ENCODE measurements at places on chromosomes 4 and X.

DNA sequence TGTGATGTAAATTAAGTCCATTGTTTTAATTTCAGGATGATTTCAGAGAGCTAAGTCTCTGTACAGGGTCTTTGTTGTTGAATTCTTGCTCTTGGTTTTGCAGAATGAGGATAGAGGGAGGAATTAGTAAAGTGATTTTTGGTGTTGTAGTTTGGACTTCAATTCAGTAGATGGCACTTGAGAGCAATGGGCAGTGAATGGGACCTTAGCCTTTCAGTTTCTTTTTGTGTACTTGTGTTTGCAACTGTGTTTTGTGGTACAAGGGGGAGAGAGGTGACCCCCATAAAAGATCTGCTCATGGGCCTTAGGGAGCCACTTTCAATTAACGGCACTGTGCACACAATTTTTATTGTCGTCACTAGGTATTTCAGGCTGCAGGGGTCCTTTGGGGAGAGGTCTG, 340.0 kb downstream of the DCAF12L2 start:
- DNase-seq, result no peak

DNA sequence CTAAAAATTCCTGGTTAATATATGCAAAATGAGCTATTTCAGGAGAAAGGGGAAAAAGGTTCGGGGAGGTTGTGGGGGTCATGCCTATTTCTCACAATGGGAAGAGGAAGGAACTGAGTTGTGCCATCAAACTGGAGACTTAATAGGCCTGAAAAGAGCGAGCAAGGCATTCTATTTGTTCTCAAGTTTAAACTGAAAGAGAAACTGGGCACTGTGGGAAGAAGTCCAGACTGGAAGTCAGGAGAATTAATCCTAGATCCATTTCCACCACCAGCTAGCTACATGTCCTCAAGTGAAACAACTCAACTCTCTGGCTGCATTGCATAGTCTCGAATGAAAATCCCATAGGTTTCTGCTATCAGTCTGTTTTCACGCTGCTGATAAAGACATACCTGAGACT, 50.6 kb downstream of the PPARGC1A start:
- no peak for DNase-seq

DNA sequence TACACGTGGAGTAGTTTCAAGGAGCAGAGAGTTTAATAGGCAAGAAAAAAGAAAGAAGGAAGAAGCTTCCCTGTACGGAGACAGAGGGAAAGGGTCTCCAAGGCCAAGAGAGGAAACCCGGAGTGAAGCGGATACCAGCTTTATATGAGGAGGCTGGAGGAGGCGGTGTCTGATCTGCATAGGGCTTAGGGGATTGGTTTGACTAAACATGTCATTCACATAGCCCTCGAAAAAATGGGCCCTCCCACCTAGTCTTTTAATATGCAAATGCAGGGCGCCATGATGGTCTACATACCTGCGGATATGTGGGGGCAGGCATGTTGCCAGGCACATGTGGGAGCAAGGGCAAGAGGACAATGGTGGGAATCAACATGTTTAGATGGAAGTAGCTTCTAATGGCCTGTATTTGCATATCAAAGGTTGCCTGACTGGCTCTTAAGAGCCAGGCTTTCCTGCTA, 103.1 kb upstream of the UGT8 start:
- no peak for DNase-seq

- DNase-seq, result peak; percentile 60
These were observed 16.3 kb downstream of the TAF9B start for GRCh38 chrX:78123190-78123589.

DNA sequence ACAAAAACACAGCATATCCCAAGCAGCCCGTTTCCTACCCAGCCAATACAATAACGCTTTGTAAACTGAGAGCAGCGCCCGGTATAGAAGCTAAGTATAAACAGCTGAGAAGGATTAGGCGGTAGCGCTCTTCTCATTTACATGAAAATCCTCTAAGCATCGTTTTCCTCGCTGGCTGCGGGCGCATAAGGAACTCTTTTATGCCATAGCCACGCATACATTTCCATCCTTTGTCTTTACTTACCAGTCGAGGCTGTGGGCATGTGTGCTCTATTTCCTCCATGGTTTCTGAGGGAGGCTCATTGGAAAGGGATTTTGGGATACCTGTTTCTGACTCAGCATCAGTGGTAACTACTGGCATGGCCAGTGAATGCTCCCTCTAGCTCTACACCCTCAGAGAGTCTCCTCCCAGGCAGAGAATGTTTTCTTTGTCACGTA, 383 bp downstream of the PCYT1B start:
- DNase-seq, result no peak

GRCh38 chrX:132769609-132770008, 188.8 kb downstream of the HS6ST2 start:
- no peak for DNase-seq

- no peak for DNase-seq
These were observed 40.0 kb downstream of the ARSD start for GRCh38 chrX:2889045-2889605.

DNA sequence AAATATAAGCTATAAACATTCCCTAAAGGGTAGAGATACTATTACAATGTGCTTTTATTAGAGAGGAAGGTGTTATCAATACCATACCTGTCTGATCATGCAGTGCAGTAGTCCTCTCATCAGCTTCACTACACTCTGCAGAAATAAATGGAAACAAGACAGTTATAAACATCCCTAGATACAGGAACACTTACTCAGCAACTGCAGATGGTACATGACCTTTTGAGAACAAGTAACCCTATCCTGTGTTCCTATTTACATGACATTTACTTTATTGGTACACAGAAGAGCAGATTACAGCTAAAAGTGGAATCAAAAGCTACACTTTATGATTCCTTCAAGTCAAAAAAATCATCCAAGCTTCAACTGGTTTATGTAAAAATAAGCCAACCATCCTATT, 9.0 kb downstream of the PHKA1 start:
- DNase-seq, result no peak

- DNase-seq, result no peak
These were observed 63.5 kb downstream of the DCLK2 start for GRCh38 chr4:150141756-150142155.

DNA sequence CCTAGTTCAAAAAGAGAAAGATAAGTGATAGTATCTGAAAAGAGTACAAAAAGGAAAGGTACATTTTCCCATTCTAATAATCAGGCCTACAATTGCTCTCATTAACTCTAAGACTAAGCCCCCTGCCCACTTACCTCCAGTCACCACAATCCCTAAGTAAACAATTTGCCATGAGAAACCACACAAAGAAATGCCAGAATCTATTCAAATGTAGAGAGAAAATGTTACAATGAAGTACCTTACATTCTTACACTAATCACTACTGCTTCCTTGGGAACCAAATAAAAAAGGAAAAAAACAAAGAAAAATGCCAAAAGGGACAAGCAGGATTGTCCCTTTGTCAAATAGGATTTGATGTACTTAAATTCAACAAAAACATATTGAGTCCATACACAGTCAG, 188.2 kb upstream of the NRK start:
- DNase-seq, result no peak

GRCh38 chr4:152258804-152259708, 276.8 kb downstream of the FBXW7 start:
- DNase-seq, result no peak

GRCh38 chr4:168713253-168713652, 216.4 kb downstream of the PALLD start:
- DNase-seq, result no peak

GRCh38 chr4:145936997-145937901, 1.4 kb downstream of the ZNF827 start:
- DNase-seq, result peak; percentile 52

DNA sequence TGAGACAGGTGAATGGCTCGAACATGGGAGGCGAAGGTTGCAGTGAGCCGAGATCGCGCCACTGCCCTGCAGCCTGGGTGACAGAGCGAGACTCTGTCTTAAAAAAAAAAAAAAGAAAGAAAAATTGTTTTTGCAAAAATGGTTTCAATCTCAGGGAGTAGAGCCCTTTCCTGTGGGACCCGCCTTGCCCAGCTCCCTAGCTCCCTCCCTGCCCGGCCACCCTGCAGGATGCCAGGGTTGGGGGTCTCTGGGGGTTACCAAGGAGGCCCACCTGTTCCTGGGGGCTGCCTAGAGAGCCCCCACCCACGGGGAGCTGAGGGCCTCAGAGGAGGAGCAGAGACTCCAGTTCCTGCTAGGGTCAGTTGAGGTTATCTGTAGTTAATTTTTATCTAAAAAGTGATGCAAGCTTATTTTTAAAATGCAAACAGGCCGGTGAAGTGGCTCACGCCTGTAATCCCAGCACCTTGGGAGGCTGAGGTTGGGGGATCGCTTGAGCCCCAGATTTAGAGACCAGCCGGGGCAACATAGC, 18.7 kb upstream of the PLCXD1 start:
- no peak for DNase-seq

DNA sequence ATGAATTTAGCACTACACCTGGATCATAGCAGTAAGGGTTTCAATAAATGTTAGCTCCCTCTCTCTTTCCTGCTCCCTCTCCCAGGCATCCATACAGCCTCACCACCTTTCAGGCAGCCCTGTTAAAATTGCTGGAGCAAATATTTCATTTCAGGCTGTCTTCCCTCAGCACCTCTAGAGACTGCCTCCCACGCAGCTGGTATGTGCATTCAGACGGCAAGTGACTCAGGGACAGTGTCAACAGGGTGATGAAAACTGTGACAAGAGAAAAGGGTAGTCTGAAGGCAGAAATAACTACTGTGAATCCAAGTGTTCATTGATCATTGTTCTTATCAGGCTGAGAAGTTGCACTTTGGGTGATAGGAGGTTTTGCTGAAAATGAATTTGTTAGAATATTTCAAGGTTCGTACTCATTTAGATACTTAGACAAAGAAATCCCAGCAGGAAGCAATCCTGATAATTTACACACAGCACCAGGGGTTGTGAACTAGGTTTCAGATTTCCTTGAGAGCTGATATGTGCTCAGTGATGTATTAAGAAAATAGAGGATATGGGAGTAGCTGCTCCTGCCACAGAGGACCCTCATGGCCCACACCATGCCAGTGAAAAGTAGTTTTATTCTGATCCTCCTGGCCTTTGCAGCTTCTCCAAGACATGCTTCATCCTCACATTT, 424.2 kb downstream of the FGF13 start:
- DNase-seq, result no peak

GRCh38 chr4:57190601-57191481, 80.7 kb upstream of the IGFBP7 start:
- no peak for DNase-seq

DNA sequence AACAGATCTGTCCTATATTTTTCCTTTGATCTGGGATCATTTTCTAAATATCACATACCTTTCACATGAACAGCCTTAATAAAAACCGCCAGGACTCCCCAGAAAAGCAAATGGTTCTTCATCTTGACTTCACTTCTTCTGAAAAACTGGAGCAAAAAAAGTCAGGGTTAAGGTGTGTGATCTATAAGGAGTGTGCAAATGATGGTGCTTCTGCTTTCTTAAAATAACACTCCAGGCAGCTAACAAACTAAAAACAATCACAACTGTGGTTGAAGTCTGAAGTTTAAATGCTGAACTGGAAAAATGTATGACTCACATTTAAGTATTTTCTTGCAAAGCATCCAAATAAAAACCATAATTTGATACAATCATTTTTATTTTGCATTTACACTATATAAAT, at the start of gene JCHAIN:
TSS of gene JCHAIN (minus strand) at position 140 of the 400 bp plus-strand sequence. CDS start at position 122, 18 bp downstream.
- DNase-seq, result no peak

DNA sequence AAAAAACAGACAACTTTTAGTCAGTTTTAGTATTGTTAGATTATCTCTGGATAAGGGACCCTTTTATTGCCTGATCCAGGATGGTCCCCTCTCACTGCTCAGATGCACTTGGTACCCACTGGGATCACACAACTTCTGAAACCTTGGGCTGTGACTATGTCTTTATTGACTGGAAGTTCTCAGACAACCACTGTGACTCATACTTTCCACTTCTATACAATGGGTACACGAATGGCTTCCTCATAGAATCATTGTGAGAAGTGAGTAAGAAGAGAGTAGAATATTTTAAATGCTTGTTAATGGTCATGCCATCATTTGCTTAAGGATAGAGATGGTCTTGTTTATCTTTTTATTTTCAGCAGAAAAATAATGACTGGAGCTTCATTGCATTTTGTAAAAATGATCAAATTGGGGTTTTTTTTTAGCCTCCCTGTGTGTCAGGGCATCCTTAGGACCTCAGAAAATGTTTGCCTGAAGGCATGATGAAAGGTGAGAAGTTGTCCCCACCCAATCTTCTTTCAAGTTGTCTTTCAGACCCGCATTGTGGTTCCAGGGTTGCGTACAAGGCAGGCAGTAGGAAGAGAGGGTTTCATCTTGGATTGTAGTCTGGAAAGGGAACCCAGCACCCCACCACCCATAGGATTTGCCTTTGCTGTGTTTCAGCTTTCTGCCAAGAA, 115.1 kb downstream of the CPEB2 start:
- no peak for DNase-seq
